Activated CD8-positive, alpha-beta T cell treated with anti-CD3 and anti-CD28 coated beads, Interleukin-2, amount 10 ng/mL, durations not matched to agents 7 days and 5 days (primary cell): ENCODE measurements at places on chromosomes 2 and 18.

DNA sequence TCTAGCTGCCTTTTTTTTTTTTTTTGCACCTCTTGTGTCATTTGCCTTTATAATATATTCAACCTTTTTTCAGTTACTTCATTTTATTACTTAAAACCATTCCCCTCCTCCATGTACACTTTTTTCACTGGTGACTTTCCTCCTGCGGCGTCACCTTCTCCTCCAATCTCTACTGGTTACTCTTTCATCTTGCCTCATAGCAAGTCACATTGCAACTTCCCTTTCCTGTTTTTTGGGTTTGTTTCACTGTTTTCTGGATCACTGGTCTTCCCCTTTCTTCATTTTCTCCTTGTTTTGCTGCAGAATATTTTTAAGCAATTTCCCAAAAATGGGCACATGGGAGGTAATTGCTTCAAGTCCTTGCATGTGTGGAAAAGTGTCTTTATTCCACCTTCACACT, 37.7 kb upstream of the GPR155 start:
- no peak for DNase-seq

DNA sequence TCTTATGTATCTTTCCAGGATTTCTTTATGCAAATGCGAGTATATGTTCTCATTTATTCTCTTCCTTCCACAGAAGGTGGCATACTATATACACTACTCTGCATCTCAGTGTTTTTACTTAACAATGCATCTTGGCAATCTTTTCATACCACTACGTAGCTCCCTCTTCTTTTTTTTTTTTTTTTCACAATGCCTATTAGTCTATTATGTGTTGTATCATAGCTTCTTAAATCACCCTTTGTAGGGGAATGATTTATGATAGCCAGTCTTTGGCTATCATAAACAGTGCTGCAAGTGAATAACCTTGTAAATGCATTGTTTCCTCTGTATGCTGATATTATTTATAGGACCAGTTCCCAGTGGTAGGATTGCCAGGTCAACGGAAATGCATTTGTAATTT, 204.2 kb downstream of the BABAM2 start:
- no peak for DNase-seq

DNA sequence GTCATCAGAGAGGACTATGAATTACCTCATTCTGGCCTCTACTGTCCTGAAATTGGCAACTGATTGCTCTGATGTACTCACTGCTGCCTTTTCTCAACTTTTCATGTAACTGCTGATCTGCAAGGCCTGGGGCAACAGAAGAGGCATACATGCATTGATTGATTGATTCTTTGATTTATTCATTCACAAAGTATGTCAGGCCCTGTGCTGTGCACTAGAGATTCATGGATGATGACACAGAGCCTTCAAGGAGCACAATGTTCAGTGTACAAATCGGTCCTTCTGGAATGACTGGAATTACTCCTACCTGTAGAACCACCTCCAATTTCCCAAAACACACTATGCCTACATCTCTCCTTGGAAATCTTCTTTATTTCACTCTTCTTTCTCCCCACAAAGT, 111.3 kb downstream of the LRATD1 start:
- no peak for DNase-seq

DNA sequence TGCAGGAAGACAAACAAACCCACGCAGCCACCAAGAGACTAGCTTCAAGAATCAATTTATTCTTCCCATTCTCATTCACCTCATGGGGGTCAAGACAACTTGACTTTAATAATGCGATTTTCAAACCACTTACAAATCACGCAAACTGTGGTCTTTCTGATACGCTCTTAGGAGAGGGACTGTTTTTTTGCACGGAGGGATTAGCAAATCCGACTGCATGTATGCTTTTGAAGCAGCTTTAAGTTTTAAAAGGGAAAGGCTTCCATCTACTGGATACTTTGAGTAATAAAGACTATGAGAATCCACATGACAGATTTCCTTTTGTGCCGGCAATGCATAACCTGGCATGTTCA, 322.9 kb upstream of the KCNJ3 start:
- DNase-seq: no peak

DNA sequence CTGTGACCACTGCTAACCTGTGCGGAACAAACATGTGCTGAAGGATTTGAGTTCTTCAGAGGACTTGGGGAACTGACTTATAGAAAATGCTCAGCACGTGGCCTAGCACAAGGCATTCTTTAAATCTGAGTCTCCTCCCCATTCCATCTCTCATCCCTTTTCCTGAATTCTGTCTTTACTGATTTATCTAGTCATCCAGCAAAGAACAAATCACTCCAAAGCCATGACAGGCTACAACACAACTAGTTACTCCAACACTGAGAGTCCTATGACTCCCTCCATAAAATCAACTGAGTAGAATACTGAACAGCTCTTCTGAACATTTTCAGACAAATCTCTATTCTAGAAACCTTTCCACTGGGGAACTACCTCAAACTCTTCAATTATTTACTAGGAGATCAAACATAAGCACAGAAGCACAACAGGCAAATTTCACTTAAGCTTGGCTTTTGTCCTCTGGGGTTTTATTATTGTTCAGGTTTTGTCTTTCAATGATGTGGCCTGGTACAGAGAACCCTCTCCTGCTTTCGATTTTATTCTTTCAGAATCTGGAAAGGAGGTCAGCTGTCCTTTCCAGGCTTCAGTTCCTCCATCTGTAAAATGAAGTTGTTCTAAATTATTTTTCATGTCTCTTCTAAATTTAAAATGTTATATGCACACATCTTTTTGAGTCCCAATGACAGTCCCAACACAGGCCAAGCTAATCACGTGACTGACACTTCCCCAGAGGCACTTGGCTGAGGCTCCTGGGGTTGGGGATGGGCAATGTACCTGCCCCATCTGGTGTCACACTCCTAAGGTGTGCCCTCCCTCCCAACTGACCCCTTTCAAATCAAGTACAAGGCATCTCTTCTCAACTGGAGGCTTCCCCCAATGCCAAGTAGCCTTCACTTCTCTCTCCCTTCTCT, 31.8 kb downstream of the RNU4ATAC start:
- DNase-seq: no peak

GRCh38 chr2:12451726-12452125, 265.0 kb upstream of the TRIB2 start:
- DNase-seq: no peak

DNA sequence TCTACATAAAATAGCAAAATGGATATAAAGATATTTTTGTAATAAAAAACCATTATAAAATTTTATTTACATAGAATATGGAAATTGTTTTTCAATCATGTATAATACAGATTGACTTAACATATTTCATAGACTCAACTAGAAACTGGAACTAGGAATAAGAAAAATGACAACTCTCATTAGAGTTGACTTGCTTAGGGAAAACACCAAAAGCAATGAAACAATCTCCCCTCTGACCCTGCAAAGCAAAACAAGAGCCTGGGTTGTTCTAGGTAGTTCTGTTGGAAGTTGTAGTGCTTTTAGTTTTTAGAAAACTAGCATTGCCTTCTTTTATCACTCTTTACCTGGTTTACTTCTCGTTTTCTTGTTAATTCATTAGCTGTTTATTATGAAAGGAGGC, 32.2 kb upstream of the MTIF2 start:
- DNase-seq: no peak

DNA sequence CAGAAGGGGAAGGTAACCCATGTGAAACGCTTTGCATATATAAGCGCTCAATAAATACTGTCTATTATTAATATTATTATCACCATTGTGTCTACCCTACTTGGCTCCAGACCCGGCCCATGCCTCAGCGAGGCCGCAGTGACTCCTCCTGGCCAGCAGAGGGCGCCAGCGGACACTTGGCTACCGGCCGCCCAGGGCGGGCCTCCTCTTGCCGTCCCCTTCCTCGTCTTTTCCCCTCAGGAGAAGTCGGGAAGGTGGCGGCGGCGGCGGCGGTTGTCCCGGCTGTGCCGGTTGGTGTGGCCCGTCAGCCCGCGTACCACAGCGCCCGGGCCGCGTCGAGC, at the start of gene AGFG1:
TSS of gene AGFG1 (plus strand) at position 233 of the 341 bp plus-strand sequence. CDS start 266 bp downstream, outside the sequence.
- peak; percentile 86 for DNase-seq

GRCh38 chr2:168692132-168692744, 110.2 kb upstream of the NOSTRIN start:
- no peak for DNase-seq

- DNase-seq: no peak
Measured at GRCh38 chr2:5691985-5692529, at the start of gene SOX11. Gene SOX11 (plus strand): TSS chr2:5692384. CDS start chr2:5692722, 338 bp downstream.

DNA sequence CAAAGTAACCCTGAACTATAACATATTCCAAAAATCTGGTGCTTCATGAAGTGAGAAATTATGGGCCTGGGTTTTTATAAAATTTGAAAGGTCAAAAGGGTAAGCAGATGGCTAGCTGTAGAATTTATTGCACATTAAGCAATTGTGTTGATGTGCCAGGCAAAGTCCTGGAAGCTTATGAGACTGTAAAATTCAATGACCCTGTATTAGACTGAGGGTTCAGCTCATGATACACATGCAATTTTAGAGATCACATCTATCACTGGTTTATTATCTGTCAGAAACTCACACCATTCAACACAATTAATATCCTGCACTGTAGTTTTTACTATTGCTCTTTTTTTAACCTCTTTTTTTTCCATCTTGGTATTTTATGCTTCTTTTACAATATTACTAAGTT, 1162.6 kb upstream of the SLC39A10 start:
- no peak for DNase-seq

DNA sequence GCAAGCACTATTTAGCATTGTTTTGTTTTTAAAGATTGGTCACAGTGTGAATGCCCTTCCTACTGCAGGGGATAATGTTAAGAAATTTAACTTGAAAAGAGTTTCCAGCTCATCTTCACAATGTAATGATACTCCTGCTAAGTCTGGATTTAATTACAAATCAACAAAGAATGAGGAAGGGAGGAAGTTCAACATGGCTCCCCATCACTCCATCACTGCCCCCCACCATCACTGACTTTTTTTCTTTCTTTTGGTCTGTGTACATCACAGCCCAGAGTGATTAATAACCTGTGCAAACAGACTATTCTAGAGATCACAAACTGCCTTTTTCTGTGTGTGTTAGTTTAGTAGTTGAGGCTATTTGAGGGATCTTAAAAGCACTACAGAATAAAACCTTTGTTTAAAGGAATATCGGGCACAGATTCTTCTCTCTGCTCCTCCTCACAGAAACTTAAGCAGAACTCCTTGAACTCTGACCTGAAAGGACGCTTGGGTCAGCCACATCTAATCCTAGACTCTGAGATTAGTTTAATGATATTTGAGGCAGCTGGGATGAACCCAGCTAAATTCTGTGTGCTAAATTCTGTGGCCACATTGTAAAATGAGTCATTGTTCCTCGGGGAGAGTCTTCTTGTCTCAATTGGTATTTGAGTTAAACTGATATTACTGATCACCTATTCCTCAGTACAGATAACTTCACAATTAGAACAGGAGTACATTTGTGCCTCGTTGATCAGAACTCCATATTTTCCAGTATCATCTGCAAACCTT, 47.8 kb downstream of the SATB2 start:
- no peak for DNase-seq

GRCh38 chr2:191386938-191387536, 141.8 kb downstream of the MYO1B start:
- no peak for DNase-seq

GRCh38 chr2:135162377-135162776, 110.3 kb downstream of the RAB3GAP1 start:
- DNase-seq: no peak

DNA sequence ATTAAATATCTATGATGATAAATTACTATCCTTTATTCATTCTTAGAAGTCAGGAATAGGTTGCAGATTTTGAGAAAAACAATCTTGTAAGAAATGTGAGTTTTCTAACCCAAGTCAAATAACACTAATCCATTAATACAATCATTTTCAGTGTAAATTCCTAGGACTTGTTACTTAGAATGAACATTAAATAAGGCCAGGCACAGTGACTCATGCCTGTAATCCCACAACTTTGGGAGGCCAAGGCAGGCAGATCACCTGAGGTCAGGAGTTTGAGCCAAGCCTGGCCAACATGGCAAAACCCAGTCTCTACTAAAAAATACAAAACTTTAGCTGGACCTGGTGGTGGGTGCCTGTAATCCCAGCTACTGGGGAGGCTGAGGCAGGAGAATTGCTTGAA, 45.8 kb upstream of the CDKL4 start:
- no peak for DNase-seq

DNA sequence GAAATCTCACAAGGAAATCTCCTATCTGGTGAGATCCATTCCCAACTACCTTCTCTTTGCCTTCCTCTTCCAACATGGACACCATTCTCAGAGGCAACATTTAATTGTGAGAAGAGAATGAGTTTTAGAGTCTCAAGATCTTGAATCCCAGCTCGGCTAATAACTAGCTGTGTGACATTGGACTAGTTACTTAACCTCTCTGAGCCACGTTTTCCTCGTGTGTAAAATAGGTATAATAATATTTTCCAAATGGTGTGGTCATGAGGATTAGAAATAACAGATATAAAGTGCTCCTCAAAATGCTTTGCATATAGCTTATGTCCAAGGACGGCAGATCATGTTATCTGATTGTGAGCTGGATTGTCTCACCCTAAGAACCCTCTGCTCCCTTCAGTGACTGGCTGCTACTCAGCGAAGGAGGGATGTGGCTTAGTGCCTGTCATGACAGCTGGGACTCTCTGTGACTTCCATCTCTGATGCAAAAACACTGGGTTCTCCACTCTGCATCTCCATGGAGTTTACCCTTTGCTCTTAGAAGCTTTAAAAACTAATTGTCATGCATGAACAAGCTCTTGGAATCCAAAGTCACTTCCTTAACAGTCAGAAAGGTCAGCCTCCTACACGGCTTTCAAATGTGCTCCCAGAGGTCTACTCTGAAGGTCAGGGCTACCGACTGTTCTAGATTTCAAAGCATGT, 38.4 kb upstream of the MRPL19 start:
- no peak for DNase-seq

DNA sequence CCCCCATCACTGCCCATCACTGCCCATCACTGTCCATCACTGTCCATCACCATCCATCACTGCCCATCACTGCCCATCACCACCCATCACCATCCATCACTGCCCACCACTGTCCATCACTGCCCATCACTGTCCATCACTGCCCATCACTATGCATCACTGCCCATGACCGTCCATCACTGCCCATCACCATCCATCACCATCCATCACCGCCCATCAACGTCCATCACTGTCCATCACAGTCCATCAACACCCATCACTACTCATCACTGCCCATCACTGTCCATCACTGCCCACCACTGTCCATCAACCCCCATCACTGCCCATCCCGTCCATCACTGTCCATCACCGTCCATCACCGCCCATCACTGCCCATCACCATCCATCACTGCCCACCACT, 57.8 kb upstream of the OTOS start:
- DNase-seq: no peak

DNA sequence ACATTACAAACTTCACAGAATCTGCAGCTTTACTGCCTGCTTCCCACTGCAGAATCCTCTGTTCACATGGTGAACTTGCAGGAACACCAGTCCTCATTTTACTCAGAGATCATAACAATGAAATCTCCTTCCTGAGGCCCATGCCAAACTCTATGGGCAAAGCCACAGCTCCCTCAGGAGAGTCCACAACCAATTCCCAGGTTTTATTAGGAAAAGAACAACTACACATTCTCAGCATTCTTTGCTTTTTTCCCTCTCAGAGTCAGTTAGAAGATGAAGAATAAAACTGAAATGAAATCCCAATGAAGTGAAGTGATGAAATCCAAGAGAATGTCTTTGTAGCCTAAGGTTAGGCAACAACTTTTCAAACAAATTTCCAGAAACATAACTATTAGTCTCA, 233.7 kb downstream of the DSEL start:
- DNase-seq: no peak

- peak; percentile 50 for DNase-seq
Measured at GRCh38 chr2:9423922-9424272, 443 bp downstream of the CPSF3 start.
